ENCODE measurements at places on chromosomes 7 and 10. TPM values are rescaled to one million over a fixed set of nuclear protein-coding genes. Genes with fewer than 3 reads are reported as not detected.

Gene UPK3B
- 1.9 TPM for total RNA-seq

GRCh38 chr7:129438281-129438838, 4.1 kb downstream of the STRIP2 start:
- no peak for DNase-seq

GRCh38 chr10:123133541-123134342, 2.0 kb upstream of the HMX3 start:
- no peak for DNase-seq

DNA sequence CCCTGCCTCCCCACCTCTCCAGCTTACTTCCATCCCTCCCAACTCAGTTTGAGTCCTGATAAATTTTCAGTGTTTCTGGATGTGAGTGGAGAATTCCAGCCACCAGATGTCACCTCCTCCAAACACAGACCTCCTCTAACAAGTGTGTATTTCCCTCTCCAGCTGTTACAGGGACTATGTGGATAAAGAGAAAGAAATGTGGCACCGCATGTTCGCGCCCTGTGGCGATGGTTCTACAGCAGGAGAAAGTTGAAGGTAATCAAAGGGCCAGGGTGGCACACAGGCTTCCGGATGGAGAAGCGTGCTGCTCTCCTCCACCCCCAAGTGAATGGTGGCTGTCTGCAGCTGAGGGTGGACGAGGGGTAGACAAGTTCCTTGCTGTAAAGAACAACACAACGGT, 14.7 kb downstream of the FKBP6 start:
- DNase-seq, result no peak
